ENCODE measurements at places on chromosomes 5 and 9. TPM values are rescaled to one million over a fixed set of nuclear protein-coding genes. Genes with fewer than 3 reads are reported as not detected.

Gene FBXW11
- 76.3 TPM for total RNA-seq

Gene UGT3A1
- total RNA-seq: not detected

Gene HDHD3
- 20.0 TPM for total RNA-seq

Gene KIF24
- 0.52 TPM for total RNA-seq

Gene PCDHB4
- 2.6 TPM for total RNA-seq

Gene RGMB
- total RNA-seq: 25.4 TPM

Gene TAS2R1
- not detected for total RNA-seq

DNA sequence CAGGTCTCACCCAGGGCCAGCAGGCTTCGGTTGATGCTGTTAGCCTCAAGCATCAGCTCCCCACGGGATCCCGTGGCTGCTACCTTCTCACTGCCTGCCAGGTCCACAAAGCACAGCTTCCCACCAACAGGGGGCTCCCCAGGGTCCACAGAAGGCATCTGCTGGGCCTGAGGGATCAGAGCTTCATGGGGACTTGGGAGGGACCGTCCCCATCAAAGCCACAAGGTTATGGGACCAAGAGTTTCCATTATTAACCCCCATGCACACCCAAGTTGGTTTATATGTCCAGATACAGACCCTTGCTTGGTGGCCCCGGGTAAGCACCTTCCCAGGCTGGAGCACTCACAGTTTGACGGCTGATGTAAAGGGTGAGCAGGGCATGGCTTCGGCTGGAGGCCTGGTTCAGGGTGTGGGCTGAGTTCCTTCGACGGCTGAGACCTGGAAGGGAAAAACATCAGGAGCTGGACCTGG is 3.0 kb downstream of the KIF12 start:
- DNase-seq: no peak

GRCh38 chr9:77384406-77384805 is 207.1 kb downstream of the VPS13A start:
- no peak for DNase-seq

- no peak for DNase-seq
Measured at GRCh38 chr9:69963803-69964202, 79.8 kb upstream of the MAMDC2 start.

GRCh38 chr9:136178773-136179075 is 26.2 kb downstream of the LHX3 start:
- DNase-seq: no peak

- DNase-seq: no peak
Measured at GRCh38 chr9:3018691-3019230, 174.9 kb upstream of the PUM3 start.

DNA sequence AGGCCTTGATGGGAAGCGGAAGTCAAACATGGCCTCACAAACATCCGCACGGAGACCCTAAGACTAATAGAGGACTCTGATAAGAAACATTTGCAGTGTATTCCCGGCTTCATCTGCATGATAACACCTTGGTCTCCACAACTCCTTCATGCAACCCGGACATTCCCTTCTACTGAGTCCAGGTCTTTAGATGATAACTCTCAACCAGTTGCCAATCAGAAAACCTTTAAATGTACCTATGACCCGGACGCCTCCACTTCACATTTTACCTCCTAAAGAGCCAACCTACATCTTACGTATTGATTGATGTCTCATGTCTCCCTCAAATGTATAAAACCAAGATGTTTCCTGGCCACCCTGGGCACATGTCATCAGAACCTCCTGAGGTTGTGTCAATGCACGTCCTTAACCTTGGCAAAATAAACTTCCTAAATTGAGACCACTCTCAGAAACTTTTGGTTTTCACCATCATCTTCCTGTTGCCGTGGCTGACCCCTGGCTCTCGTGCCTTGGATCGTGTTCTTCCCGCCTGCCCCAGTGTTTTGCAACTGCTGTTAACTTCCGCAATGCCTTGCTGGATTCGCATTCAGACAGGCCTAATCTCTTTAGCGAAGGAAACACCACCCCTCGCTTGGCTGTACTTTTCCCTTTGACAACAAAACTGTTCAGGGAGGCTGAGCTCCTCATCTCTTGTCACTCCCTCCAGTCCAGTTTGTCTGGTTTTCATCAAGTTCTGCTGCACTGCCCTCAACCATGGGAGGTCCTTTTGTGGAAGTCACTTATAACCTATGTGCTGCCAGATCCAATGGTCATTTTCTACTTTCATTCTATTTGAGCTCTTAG is 1.1 kb upstream of the DAP start:
- peak; percentile 83 for DNase-seq

DNA sequence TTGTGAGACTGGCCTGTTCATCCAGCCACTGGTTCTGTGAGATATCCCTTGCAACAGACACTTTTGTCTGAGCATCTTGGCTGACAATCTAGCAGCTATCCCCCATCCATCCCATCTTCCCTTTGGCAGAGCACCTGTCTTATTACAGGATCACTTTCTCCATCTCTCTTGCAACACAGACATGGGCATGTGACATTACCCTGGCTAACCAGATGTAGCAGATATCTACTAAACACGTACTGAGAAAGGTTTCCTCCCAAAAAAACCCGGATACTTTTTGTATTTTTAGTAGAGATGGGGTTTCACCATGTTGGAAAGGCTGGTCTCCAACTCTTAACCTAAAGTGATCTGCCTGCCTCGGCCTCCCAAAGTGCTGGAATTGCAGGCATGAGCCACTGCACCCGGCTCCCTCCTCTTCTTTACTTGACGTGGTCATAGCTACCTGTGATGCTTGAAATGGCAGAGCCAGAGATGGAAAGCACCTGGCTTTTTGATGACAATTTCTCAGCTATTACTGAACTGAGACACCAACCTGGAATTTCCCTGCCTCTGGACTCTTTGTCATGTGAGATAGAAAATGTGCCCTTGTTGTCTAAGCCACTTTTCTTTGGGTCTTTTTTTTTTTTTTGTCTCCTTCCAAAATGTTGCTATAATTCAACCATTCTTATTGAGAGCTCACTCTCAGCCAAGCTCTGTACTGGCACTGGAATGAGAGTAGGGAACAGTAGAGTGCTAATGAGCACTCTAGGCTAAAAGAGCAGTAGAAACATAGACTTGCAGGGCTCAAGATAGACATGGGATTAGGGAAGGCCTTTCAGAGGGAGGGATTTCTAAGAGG is 32.6 kb downstream of the FNBP1 start:
- no peak for DNase-seq

DNA sequence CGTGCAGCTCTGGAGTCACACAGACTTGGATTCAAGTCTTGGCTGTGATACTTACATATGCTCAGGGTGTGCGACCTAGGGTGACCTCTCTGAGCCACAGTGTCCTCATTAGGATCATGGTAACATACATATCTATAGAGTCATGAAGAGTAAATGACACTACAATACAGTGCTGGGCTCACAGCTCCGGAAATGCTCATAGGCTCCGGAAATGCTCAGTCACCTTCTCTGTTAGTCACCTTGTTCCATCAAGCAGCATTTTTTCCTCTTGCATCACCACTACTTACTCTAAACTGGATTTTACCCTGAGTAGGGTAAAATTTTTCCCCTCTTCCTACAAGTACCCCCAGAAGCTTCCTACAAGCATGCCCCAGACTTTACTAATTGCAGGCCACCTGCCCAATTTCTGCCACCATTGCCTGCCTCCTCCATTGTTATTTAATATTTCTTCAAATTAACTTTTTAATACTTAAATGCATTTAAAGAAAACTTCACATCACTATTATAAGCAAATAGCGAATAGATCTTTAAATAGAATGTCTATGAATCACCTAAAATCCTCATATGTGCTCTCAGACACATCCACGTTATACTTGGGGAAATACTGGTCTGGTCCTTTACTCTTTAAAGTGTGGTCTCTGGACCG is 147.6 kb upstream of the SPRY4 start:
- DNase-seq: no peak

DNA sequence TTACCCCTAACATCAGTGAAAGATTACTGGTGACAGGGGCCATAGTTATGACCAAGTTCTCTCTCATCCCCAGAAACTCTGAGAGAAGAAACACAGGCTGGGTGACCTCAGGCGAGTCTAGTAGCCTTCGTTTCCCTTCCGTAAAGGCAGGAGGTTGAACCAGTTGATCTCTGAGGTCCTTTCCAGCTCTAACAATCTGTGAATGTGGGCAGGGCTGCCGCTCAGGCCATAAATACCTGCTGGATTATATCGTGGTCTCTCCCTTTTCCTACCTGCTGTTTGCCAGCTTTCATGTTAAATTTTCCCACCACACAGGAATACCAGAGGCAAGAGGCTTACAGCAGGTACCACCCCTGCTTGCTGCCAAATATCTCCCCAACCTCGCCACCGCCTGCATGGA is 357.5 kb downstream of the SH3GL2 start:
- DNase-seq: no peak

- DNase-seq: no peak
Measured at GRCh38 chr5:18270635-18271338, 636.5 kb downstream of the TAF11L14 start.

GRCh38 chr9:108724652-108725051 is 131.1 kb downstream of the ACTL7B start:
- no peak for DNase-seq

GRCh38 chr9:34227445-34227844 is 48.6 kb downstream of the UBAP1 start:
- DNase-seq: no peak

DNA sequence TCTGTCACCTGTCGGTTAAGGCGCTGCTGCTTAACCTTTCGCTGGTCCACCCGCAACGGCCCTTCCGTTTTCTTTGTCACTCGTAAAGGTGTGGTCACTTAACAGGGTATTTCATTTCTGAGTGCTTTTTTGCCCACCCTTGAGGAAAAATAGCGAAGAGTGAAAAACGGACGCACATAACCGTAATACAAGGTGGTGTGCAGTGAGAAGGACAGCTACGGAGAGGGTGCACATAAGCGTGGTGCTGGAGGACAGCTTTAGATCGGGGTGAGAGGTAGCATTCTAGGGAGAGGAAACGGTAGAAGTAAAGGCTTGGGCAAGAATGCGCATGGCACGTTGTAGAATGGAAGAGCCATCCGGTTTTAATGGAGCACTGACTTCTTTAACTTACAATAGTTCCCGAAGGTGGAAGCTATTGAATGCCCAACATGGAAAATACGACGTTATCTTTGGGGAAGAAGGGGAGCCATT is 761 bp downstream of the CCT5 start:
- no peak for DNase-seq

All from right atrium auricular region (tissue), 2 donors.